Epithelial cell of umbilical artery (primary cell): ENCODE measurements at places on chromosomes 7 and 10. TPM values are rescaled to one million over a fixed set of nuclear protein-coding genes. Genes with fewer than 3 reads are reported as not detected.

Gene SLC26A4
- total RNA-seq: 0.15 and 0.65 TPM in 2 replicates

Gene PAX4
- total RNA-seq: not detected in 2 replicates

Gene SPDYE8
- not detected in 2 replicates for total RNA-seq

Gene GNGT1
- total RNA-seq: not detected in 2 replicates

Gene PLA2G12B
- total RNA-seq: not detected in 2 replicates
